HCT116 (cell line): ENCODE measurements at places on chromosomes 11 and 22.
A peak's percentile ranks its signal among the peaks of the same experiment; 100 is the strongest.

DNA sequence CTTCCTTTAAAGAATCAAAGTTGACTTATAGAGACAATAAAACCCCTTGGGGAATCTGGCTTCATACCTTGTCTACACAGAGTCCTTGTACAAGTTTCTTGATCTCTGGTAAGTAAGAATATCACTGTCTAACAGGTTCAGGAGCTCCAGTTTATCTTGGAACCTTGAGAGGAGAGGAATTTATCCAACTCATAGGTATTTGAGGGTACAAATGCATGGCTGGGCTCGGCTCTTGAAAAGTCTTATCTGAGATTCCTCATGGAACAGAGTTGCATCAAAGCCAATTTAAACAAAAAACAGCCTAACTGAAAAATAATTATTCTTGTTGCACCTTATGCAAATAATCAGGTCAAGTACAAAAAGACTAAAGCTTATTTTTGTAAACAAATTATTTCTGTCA is 33.4 kb downstream of the CARD18 start:
- DNase-seq: no peak

GRCh38 chr22:49966774-49967705 is 6.5 kb downstream of the PIM3 start:
- no peak for DNase-seq

- no peak for DNase-seq
Measured at GRCh38 chr22:41658869-41659268, 29.8 kb downstream of the SNU13 start.

DNA sequence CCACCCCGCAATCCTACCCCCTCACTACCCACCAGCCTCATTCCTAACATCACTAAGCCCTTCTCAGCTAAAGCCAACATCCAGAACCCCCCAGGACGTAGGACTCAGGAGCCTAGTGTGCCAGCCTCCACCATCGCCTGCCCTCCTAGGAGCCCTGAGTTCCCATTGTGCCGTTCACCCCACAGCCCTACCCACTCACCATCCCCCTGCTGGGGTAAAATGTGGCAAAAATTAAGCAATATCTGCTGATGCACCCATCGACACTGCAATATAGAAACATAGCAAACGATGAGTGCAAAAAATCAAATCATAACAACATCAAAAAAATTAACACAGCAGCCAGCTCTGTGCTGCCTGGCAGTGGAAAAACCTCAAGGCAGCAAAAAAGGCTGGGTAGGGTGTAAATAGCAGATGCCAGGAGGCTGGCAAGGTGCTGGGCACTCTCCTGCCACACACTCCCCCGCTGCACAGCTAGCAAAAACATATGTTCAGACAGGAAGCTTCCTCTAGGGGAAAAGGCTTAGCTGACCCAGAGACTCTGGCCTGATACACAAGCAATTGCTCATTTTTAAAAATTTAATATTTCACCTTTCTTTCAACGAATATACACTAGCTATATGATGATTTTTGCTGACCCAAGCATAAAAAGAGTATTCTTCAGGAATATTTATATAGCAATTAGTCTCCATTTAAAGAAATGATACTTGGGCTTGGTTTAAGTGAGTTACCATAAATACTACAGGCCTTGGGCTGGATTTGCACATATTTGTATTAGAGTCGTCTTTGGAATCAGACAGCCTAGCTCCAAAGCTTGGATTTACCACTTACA is 33.8 kb downstream of the PRDM10 start:
- DNase-seq: no peak

DNA sequence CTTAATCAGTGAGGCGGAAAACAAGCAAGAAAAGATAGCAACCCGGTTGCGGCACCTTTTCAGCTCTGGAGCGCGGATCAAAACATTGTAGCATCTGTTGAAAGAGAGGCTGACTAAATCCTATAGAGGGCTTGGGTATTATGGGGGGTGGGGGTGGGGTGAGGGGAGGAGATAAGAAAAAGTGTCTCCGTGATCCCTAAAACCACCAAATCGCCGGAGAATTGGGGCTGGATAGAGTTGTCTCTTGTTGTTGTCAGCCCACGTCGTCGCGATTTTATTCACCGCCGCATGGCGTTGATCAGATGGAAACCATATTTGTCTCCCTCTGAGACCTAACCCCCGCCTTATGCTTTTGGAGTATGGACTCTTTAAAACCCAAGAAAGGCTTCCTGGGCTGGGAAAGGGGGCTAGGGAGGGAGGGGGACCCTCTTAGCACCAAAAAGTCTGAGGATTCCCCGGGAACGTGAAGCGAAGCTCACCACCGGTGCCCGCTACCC is 13.0 kb downstream of the PAX6 start:
- DNase-seq: no peak

DNA sequence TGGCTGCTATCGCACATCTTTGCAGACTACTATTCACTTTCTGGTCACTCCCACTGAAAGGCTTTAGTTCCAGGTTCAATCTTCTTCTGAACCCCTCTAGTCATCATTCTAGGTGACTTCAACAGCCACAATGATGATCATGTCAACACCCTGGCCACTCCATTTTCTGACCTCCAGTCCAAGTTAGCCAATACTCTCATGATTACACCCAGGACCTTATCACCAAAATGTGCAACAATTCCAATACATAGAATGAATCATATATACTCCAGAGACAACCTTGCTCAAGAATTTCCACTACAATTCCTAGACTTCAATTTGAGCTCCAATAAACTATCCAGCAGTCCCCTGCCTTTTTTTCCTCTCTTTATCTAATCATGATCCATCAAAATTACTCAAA is 70.7 kb downstream of the PAK1 start:
- DNase-seq: no peak

GRCh38 chr11:73999581-74000306 is 9.1 kb downstream of the UCP3 start:
- DNase-seq: no peak

DNA sequence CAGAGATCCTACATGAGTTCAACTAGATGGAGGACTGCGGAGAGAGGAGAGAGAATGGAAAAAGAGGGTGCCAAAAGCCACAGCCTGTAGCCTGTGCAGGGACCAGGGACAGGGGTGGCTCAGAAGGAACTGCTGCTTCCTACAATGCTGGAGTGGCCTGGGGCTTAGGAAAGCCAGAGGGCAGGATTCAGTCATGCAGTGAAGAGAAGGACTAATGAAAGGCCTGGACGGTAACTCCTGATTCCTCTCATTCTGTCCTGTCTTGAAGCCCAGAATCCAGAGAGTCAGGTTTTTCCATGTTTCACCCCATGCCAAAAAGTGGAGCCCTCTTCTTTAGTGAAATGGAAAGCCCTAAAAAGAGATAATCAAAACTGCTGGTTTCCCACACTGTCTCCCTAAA is 48.4 kb upstream of the INCENP start:
- DNase-seq: no peak

GRCh38 chr22:40348025-40348658 is 1.8 kb downstream of the ADSL start:
- DNase-seq: peak; percentile 40

- no peak for DNase-seq
Measured at GRCh38 chr11:83643115-83643514, 356.9 kb upstream of the CCDC90B start.

GRCh38 chr11:376531-377173 is 7.4 kb downstream of the B4GALNT4 start:
- no peak for DNase-seq

DNA sequence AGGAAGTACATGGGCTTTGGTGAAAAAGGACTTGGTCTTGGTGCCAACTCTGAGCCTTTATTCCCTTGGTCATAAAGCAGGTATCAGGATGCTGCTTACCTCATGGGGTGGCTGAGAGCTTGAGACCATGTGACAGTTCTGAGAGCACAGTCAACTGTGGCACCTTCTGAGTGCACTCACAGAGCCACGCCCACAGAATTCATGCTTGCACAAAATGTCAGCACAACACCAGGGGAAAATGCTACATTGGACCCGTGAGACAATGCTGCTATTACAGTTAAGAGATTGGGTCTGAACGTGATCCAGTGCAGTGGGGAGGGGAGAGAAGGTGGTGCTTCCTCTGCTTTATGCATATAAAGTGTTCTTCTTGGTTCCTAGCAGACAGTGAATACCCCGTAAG is 79.5 kb upstream of the SPON1 start:
- DNase-seq: no peak
